ENCODE measurements at places on chromosomes 2 and 18.
A peak's percentile ranks its signal among the peaks of the same experiment; 100 is the strongest.

GRCh38 chr2:47034973-47035609 lies 119.5 kb upstream of the MCFD2 start:
- DNase-seq, result no peak

DNA sequence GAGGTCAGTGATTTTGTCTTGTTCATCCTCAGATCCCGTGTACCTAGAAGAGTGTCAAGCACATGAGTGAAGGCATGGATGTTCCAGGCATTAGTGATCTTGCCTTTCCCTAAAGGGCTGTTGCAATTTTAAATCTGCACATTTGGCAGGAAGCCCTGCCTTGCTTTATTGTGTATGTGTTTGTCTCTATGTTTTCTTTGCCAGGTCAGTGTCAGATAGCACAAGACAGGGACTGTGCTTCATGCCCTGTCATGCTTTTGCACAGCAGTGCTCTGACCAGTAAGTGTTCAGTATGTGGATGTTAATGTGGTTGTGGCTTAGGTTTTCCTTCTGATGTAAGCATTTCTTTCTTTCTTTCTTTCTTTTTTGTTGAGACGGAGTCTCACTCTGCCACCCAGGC lies 131.5 kb downstream of the RGPD3 start:
- DNase-seq, result no peak

DNA sequence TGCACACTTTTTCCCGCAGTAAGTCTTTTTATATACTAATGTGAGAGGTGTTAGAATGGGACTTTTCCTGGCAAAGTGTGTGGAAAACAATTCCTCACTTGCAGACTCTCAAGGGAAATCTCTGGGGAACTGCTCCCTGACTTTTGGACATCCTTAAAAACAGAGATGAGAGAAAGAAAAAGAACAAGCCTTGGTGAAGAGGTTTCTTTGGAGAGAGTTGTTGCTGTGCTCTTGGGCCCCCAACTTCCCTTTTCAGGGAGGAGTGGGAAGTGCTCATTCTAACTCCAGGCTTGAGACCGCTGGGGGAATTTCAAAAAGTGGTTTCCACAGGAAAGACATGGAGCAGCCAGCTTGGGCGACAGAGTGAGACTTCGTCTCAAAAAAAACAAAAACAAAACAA lies 142.6 kb upstream of the SPRED2 start:
- DNase-seq, result no peak

DNA sequence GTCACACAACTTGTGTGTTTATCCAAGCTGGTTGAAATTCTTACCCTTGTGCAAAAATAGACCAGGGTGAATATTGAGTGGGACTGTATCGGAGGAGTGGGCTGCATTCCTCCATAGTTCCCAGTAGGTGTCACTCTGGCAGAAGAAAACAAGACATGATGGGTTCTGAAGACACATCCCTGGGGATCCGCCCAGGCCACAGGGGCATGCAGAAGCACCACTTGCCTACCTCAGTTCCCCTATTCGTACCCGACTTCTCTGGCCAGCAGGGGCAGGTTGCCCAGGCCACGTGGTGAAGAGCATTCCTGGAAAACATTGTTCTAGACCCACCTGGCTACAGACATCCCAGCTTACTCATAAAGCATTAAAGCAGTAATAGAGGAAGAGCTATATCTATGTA lies 168.2 kb downstream of the FAM210A start:
- no peak for DNase-seq

GRCh38 chr2:42169100-42169873 lies at the start of gene EML4:
Gene EML4 (plus strand): TSS chr2:42169353. CDS start chr2:42169612, 259 bp downstream.
- peak; percentile 96 for DNase-seq

GRCh38 chr18:67583621-67584020 lies 67.1 kb upstream of the DSEL start:
- DNase-seq, result no peak

DNA sequence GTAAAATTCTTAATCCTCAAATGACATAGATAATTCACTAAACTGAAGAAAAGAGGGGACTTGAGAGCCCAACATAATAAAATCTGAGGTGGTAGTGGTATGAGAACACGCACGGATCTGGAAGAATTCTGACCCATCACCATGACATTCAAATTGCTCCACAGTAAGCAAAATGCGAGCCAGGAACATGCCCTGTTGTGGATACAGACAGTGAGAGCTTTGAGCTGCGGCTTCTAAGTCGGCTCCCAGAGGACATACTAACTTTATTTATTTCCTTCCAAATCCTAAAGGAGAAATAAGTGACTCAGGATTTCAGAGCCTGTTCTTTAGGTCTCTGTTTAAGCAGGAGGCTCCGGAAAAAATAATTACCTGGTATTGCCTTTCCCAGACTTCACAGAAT lies 143.4 kb upstream of the SMAD7 start:
- DNase-seq, result no peak
